Astrocyte of the cerebellum (primary cell): ENCODE measurements at places on chromosomes 1 and 21.

DNA sequence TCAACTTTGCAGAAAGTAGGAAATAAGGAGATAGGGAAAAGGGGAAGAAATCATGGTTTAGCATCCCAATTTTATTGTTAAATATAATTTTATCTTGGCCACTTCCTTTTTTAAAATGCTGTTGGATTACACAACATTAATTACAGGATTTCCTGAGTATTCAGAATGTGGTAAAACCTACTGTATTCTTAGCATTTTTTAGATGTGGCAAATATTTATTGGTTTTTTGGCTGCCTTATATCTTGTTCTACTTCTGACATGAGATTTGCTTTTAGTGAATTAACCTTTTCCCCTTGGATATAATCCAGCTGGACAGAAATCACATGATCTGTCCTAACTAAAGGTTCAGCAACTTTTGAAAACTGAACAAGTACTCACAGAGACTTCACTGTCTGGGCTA is 104.9 kb downstream of the PTGS2 start:
- peak; percentile 40 for DNase-seq

- peak; percentile 54 for DNase-seq
These were observed 2.9 kb upstream of the SHCBP1L start for GRCh38 chr1:182955596-182956588.

DNA sequence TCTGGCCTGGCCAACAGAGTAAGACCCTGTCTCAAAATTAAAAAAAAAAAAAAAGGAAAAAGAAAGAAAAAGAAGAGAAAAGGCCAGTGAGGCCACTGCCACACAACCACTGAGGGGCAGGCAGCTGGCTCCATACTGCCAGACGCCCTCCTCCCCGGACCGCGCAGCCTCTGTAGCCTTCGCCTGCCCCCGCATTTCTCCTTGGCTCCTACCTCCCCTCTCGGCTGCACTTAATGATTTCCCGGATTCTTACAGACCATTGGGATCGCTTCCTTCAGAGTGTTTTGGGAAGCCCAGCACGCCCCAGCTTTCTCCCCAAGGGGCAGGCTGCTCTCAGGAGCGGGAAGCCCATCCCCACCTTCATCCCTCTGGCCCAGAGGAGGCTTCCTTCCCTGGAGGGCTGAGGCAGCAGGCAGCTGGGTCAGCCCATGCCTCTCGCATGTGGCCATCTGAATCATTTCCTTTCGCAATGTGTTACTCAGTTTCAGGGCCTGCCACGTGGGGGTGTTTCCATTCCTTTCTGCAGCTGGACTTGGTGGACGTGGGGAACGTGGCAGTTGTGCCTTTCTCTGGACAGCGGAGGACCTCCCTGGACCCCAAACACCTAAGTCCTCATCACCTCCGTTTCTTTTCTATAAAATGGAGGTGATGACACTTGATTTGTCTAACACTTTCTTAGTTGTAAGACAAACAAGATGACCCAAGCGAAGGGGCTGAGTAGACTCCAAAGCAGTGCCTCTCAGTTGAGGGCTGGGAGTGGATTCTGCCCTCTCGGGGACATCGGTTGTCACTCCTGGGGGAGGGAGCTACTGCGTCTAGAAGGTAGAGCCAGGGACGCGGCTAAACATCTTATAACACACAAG is 2.3 kb downstream of the SLC2A5 start:
- DNase-seq, result peak; percentile 32

- no peak for DNase-seq
These were observed 77.4 kb downstream of the ACBD6 start for GRCh38 chr1:180424848-180425457.

- no peak for DNase-seq
These were observed 36.4 kb upstream of the CLDN14 start for GRCh38 chr21:36516281-36516680.

GRCh38 chr1:76080552-76081079 is 6.1 kb downstream of the ST6GALNAC3 start:
- DNase-seq, result no peak

GRCh38 chr1:235675152-235675890 is 25.7 kb upstream of the GNG4 start:
- DNase-seq, result no peak

GRCh38 chr1:180906511-180906910 is 6.2 kb upstream of the KIAA1614 start:
- no peak for DNase-seq

DNA sequence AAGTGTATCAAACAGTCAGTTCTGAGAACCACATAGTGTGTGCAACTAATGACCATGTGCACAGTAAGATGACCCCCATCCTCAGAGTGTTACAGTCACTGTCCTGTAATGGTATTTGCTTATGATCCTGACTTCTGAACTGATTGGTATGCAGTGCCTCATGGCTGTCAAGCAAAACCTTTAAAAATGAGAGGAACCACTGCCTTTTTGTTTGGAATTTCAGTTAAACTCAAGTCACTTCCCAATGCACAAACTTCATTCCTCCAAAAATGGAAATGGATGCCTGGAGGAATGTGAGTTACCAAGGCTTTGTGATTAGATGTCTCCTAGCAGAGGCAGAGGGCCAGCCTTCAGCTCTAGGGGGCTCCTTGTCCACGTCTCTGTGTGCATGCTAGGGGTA is 10.5 kb downstream of the C1orf198 start:
- DNase-seq, result no peak

DNA sequence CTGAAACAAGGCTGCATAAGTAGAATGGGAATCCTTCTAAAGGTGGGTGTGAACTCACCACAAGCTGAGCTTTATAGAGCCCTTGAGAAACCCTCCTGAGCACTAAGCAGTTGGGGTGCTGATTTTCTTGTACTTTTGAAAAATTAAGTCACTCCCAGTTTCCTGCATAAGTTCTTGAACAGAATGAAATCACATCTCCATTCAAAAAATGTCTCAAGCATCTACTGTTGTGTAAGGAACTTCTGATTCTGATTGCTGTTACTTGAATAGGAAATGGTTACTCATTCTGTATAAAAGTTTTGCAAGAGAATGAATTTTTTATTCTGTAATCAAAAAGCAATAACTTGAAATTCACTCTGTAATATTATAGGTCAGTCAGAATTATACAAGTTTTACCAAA is 50.8 kb upstream of the WNT2B start:
- no peak for DNase-seq

DNA sequence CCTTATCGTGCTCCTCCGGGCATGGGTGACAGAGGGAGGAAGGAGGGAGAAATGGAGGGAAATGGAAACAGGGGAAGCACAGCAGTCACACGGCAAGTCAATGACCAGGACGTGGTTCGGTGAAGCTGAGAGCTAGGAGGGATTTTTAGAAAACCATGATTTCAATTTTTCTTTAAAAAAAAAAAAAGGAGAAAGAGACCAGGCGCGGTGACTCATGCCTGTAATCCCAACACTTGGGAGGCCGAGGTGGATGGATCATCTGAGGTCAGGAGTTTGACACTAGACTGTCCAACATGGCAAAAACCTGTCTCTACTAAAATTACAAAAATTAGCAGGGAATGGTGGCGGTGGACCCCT is 776 bp upstream of the TNFRSF9 start:
- DNase-seq, result no peak

- no peak for DNase-seq
These were observed 56.0 kb downstream of the CD247 start for GRCh38 chr1:167462341-167462740.

DNA sequence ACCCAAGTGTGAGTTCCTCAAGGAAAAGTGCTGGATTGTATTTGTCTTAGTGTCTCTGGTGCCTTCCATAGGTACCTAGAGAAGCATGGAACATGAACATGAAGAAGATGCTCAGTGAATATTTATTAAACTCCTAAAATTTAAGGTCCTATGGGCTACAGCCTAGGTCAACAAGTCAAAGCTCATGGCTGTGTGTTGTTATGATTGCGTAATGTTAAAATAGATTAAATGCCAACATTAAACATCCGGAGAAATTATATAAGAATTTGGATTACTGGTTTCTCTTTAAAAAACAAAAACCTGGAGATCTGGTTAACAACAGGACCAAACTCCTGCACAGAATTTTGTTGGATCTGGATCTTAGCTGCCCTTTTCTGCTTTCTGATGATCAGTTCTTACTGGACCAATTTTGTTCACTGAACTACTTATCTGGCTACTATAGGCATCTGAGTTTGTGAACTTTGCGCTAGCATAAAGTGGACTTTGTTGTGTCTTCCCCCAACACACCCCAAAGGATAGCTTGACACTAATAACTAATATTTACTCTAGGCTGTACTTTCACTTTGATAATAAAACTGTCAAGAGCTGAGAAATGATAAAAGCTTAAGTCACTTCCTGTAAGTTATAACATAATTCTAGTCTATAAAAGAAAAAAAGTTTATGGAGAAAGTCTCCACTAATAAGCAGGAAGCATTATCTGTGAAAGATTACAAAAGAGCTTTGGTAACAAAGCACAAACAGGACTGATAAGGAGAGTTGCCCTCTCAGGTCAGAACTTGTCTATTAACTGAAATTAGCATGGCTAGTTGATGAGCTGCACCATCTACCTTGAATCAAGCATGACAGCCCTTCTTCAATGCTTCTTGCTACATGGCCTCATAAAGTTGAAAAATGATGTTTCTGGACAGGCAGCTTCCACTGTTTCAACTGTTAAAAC is 20.7 kb downstream of the F5 start:
- no peak for DNase-seq

- DNase-seq, result no peak
These were observed 147.8 kb upstream of the MAGI3 start for GRCh38 chr1:113242481-113242880.

DNA sequence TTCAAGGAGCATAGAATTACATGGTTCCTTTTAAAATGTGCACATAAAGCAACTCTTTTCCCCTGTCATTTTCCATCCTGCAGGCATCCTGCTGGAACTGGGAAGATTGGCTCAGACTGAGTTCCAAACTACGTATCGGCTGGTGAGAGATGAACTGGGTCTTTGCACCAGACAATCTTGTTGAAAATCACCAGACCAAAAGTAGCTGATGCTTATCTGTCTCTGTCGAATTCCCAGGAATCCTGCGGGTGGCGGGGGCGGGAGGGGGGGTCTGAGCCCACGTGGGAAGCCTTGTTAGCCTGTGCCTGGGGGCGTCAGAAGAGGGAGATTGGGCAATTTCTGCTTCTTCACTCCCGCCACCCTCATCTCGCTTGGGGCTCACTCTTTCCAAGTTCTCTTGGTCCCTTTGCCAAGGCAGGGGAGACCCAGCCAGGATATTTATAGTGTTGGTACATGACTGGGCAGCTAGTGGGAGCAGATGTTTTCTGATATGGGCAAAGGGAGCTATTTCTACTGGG is 90.1 kb upstream of the SLC25A33 start:
- no peak for DNase-seq

- no peak for DNase-seq
These were observed 5.6 kb downstream of the TBX19 start for GRCh38 chr1:168285971-168286927.

GRCh38 chr21:36163750-36164741 is 7.4 kb downstream of the DOP1B start:
- no peak for DNase-seq

DNA sequence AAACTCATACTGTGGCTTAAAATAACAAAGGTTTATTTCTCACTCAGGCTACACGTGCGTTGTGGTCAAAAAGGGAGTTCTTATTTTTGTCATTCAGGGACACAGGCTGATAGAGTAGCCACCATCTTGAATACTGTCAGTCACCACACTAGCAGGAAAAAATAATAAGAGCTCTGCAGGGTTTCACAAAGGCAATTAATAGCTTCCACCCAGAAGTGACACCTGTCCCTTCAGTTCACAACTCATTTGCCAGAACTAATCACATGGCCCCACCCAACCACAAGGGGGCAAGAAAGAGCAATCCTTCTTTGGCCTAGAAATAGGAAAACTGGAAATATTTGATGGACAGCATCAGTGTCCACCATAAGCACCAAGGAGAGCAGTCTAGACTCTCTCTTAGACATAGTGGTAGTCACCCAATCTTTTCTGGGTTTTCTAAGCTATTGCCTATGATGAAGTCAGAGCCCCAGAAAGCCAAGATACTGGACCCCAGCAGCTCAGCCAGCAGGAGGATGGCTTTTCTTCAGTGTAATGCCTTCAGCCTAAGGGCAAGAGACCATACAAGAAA is 8.2 kb downstream of the HAPLN2 start:
- no peak for DNase-seq

- DNase-seq, result no peak
These were observed 23.1 kb upstream of the PAXBP1 start for GRCh38 chr21:32794644-32795079.

DNA sequence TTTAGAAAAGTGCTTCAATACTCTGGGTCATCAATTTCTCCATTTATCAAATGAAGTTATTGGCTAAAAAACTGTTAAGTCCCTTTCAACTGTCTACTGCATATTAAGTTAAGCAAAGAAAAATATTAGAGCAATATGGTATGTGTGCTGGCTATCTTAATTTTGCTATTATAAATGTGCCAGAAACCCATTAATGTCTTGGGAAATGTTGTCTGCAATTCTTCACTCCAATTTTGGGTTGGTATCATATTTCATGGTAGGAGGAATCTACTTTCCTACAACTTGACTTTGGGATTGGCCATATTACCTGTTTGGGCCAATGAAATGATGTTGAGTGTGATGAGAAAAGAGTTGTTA is 1063.9 kb downstream of the PLA2G4A start:
- DNase-seq, result no peak

DNA sequence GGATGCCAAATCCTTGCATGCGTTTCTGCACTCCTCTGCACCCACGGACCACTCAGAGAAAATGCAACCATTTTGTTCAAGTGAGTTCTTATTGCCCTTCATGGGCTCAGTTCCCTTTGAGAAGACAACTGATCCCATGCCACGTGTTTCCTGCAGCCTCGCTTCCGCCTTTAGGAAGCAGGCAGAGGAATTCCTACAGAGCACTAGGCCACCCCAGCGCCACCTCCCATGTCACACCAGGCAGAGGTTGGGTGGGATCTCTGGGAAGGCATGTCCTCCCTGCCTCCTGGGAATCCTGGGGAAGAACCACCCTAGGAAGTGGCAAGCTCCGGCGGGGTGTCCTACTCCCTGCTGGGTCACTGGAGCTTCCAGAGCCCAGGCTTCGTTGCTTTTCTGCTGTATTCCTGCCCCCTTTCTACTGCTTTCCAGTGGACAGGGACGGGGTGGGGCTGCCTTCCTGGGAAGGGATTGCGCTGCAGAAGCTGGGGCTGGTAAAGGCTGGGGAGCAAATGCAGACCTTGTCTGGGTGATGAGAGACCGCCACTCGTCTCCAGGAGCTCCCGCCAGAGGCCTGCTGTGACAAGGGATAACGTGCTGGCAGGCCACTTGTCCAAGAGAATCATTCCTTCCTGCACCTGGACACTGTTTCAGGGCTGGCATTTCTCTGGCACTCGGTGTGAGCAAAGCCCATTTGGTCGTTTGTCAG is 478.2 kb upstream of the VAMP3 start:
- DNase-seq, result no peak

DNA sequence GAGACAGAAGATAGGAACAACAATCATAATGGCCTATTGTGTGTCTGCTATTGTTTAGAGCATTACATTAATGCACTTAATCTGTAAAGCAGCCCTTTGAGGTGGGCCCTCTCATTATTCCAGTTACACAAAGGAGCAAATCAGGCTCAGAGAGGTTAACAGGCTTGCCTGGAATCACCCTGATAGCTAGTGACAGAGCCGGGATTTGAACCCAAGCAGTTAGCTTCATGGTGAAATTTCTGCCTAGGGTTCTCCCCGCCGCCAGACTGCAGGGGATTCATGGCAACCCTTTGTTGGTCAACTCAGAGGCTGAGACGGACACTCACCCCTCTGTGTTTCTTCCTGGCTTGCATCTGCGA is 7.1 kb downstream of the HEYL start:
- DNase-seq, result no peak

- no peak for DNase-seq
These were observed 172.3 kb downstream of the PBX1 start for GRCh38 chr1:164731161-164731876.

GRCh38 chr1:99180915-99181314 is 83.4 kb upstream of the PLPPR4 start:
- no peak for DNase-seq
